Osteoblast (primary cell): ENCODE measurements at places on chromosomes 13 and 19. TPM values are rescaled to one million over a fixed set of nuclear protein-coding genes. Genes with fewer than 3 reads are reported as not detected.

AMER2 gene
- not detected in 2 replicates for total RNA-seq

DNA sequence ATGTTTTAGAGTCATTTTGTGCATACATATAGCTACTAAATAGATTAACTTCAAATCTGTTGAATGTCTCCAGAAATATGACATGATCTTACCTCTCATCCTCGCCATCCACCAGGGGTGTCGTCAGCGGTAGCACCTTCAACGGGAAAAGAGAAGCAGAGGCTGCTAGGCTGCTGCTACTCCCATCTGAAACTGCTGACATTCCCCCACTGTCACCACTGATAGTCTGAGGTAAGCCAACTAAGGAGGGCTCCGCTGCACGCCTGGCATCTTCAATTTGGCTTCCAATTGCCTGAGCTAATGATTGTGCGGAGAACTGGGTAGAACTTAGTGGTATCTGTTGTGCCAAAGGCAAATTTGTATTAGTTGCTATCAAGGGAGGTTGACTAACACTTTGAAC, 3.1 kb downstream of the TSC22D1 start:
- DNase-seq = no peak

GRCh38 chr13:38564256-38565150, 122.4 kb upstream of the FREM2 start:
- no peak for DNase-seq

GRCh38 chr19:14544977-14545715, 15.8 kb downstream of the TECR start:
- DNase-seq = peak; percentile 65

DNA sequence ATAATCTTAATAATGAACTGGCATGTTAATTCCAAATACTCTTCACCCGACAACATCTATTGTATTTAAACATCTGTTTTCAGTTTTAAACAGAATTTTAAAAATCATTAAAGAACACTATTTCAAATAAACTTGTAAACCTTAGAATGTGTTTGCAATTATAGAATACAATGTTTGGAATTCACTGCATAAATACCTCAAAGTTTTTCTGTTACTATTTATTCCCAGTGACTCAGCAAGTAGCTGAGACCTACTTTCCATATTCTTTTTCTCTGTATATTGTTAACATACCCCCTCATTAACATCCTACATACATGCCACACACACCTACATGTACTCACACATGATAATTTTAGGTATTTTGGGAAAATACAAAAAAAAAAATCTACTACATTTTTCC, 1134.3 kb downstream of the SLITRK1 start:
- DNase-seq = no peak
